ENCODE measurements at places on chromosomes 6 and 20.

DNA sequence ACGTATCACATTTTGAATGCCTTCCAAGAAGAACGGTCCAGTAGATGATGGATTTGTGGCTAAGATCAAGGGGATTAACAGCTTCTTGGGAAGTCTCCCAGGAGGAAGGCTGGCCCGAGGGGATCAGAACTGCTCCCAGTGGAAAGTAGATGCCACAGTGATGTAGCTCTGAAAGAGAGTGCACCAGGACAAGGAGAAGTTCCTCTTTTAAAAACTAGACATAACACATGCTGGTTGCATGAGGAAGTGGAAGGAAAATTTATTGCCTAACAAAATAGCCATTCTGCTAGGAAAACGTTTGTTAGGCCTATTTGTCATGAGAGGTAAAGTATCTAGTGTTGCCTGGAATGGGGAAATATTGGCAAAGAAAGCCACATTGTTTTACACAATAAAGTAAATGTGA, 87.8 kb downstream of the CDH26 start:
- DNase-seq: no peak

GRCh38 chr6:168450917-168451316, 9.9 kb downstream of the SMOC2 start:
- no peak for DNase-seq

- DNase-seq: peak; percentile 34
These were observed 104.8 kb downstream of the CDH26 start for GRCh38 chr20:60063048-60063451.

DNA sequence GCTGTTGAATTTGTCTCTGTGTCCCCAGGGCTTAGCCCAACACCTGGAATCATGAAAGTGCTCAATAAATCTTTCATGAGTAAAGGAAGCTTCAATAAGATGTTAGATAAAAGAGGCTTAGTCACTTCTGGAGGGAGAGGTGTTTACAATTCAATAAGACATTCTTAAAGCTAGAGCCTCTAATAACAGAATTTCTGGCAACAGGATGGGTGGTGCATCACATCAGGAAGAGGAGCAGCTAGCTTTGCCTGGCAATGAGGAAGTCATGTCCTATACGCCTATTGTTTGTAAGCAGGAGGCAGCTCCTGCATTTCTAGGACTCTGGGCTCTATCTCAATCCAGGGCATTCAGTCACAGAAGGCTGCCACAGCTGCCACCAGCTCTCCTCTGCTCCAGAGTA, 638.5 kb downstream of the EPM2A start:
- DNase-seq: no peak

- no peak for DNase-seq
These were observed 41.0 kb downstream of the PLEKHG1 start for GRCh38 chr6:150640556-150641209.

- DNase-seq: peak; percentile 36
These were observed 205.2 kb downstream of the BMP7 start for GRCh38 chr20:57061051-57061900.

DNA sequence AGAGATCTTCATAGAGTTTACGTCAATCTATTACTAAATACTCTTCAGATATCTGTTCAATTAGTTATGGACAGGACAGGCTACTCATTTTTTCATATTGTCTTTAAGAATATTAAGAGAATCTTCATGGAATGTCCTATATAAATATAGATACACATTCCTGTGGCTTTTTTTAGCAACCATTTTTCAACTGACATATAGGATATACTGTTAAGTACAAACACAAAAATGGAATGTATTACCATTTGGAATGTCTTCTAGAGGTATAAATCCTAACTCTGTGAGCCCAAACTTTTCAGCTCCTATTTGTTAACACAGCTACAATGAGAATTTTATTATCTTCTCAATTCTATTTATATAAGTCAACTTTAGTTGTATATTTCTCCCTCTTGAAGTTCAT, 239.6 kb upstream of the DEFB112 start:
- DNase-seq: no peak

DNA sequence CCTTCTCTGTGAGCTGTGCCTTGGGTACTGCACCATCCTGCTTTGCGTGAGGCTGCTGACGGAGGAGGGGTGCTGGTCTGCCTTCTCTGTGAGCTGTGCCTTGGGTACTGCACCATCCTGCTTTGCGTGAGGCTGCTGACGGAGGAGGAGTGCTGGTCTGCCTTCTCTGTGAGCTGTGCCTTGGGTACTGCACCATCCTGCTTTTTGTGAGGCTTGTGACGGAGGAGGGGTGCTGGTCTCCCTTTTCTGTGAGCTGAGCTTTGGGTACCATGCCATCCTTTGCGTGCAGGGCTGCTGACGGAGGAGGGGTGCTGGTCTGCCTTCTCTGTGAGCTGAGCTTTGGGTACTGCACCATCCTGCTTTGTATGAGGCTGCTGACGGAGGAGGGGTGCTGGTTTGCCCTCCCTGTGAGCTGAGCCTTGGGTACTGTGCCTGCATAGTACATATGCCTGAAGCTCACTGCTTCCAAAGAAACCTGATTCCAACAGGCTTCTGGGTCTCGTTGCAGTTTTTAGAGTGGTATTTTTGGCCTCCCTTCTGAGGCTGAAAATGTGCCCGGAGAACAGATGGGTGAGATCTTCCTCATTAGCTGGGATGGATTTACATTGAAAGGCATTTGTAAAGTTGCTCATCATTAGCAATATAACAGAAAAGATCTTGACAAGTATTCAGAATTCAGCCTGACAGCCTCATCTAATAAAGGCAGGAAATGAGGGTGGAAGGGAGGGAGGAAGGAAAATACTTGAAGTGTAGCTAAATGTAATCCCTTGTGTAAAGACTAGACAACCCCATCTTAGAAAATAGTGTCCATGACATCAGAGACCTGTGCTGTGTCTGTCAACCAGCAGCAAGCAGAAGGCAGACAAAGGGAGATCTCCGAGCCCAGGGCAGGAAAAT, 46.8 kb upstream of the UNC93A start:
- DNase-seq: no peak

DNA sequence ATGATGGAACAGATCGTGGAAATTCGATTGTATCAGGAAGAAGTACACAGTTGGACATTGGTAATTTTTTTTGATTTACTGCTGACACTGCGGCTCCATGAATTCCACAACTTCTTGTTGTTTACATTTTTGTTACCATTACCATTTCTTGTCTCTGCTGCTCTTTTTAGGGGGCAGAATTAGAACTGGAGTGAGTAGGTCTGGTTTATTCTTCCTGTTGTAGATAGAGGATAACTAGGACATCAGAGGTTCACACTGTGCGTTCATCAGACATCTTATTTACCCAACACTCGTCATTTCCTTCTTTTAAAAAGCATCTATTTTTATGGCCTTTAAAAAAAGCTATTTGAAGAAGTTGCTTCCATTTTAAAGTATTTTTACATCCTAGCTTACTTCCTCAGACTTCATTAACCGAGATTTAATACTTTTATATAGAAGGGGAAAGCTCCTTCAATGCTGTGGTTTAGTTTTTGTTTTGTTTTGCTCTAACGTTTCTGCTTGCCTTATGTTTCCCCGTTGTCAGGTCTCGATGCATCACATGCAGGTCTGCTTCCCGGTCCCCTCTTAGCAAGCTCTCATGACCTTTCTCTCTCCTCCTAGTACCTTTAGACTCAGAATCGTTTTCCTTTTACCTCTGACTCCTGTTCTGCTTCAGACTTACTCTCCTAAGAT, 139.1 kb downstream of the ARID1B start:
- DNase-seq: no peak

DNA sequence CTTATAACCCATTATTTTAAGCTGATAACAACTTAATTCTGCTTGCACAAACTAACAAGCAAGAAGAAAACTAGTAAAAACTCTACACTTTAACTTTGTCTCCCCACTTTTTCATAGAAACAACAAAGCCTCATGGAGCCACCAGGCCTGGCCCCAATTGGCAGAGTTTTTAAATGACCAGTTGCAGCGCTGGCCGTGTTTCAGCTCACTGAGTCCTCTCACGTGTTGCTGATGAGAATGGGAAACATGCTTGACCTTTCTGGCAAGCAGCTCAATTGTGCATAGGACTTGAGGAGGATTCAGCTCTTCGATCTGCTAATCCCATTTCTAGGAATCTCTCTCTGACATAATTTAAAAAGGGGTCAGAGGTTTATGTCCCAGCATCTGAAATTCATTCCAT, 24.5 kb upstream of the GRM4 start:
- no peak for DNase-seq

- no peak for DNase-seq
These were observed 140.5 kb upstream of the ATXN1 start for GRCh38 chr6:16901782-16902181.

DNA sequence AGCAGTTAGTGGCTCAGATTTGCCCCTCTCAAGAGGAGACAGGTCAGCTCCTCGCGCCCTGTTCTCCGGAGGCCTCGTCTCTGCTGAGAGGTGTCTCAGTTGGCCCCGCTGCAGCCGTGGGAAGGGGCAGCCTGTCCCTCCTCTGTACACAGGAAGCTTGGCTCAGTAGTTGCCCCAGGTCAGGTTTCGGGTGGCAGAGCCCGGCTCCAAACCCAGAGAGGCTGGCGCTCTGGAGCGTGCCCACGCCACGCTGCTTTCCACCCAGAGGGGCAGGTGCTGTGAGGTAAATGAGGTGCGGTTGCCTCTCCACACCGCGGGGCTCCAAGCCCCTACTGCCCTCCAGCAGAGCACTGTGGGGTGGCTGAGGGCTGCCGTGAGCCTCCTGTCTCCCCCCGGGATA, 16.0 kb downstream of the DYNLT1 start:
- DNase-seq: no peak

DNA sequence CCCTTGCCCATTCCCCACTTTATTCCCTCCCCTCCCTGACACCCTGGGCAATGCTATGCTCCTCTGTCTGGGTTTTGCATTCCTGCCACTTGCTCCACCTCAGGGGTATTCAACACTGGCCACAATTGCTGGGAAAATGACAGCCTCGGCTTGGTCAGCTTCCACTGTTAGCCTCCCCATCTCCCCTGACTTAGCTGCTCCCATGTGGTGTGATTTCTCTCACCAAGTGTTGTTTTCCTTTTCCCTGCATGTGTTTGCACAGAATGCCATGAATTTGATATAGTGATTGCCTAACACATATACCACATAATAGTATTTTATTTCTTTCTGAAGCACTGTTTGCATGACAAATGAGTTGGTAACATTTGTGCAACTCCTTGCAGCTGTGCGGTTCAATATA, 1.4 kb upstream of the LEMD2 start:
- no peak for DNase-seq

GRCh38 chr6:140980265-140980887, 1152.3 kb upstream of the GJE1 start:
- DNase-seq: no peak

- no peak for DNase-seq
These were observed 3.6 kb upstream of the TAAR8 start for GRCh38 chr6:132548746-132549463.

DNA sequence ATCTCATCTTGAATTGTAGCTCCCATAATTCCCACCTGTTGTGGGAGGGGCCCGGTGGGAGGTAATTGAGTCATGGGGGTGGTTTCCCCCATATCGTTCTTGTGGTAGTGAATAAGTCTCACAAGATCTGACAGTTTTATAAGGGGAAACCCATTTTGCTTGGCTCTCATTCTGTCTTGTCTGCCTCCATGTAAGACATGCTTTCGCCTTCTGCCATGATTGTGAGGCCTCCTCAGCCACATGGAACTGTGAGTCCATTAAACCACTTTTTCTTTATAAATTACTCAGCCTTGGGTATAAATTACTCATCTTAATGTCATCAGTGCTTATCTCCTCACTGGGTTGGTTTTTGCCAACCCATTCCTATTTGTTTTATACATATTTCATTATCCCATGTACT, 142.0 kb upstream of the GMDS start:
- DNase-seq: no peak

- DNase-seq: no peak
These were observed 60.2 kb downstream of the PSMG4 start for GRCh38 chr6:3318821-3319540.

GRCh38 chr6:24517659-24518543, 23.1 kb downstream of the ALDH5A1 start:
- DNase-seq: no peak

GRCh38 chr6:110589865-110590513, 113.6 kb upstream of the SLC22A16 start:
- DNase-seq: no peak

DNA sequence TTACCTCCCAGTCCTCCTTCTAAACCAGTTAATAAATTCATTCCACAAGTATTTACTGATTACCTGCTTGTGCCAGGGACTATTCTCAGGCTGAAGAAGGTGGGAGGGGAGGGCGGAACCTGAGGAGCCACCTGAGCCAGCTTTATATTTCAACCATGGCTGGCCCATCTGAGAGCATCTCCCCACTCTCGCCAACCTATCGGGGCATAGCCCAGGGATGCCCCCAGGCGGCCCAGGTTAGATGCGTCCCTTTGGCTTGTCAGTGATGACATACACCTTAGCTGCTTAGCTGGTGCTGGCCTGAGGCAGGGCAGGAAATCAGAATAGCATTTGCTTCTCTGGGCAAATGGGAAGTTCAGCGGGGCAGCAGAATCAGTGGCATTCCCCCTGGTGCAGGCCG, 4.9 kb upstream of the AAR2 start:
- no peak for DNase-seq

GRCh38 chr6:154648188-154648887, 84.9 kb upstream of the SCAF8 start:
- no peak for DNase-seq

GRCh38 chr20:15756002-15756753, 817.1 kb downstream of the KIF16B start:
- DNase-seq: no peak

DNA sequence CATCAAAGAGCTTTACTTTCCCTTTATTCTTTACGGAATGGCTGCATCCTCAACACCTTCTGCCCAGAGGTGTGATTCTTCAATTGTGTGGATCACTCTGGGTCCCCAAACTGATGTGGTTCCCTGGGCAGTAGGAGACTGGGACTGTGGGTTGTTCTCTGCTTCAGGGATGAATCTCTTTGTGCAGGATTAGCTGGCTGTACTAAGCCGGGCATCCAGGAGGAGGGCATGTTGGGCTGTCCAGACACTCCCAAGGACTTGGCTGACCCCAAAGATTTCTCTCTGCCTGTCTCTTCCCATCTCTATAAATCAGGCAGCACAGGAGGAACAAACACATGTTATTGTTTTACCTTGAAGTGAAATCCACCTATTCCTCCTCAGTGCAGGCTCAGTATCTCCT, 15.3 kb downstream of the FARS2 start:
- DNase-seq: no peak

DNA sequence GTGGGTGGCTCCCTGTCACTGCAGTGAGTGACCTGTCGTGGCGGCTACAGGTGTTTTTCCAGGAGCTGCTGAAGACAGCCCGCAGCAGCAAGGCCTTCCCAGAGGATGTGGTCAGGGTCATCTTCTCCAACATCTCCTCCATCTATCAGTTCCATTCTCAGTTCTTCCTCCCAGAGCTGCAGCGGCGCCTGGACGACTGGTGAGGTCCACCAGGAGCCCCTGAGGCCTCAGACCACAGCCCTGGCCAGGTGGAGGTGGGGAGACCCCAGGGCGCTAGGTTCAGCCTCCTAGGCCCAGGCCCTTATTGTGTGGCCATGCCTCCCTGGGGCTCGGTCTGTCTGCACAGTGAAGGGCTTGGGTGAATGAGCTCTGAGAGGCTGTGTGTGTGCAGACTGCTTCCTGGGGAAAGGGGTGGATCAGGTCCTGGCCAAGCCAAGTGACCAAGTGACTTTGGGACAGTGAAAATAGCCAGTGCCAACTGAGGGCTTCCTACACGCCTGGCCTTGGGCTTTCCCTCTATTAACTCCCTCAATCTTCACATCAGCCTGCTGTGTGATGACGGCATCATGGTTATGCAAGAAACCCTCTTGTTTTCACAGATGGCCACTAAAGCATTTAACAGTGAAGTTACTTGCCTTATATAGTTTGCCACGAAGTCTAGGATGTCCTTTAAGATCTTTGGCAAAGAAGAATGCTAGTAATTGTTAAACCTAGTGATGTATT, 6.4 kb downstream of the FGD2 start:
- no peak for DNase-seq

All from RCC 7860 (cell line).